Neural crest cell (in vitro differentiated cells): ENCODE measurements at places on chromosomes 6 and 20. TPM values are rescaled to one million over a fixed set of nuclear protein-coding genes. Genes with fewer than 3 reads are reported as not detected.
A peak's percentile ranks its signal among the peaks of the same experiment; 100 is the strongest.

The SUMO4 gene
- 1.8 and 2.4 TPM in 2 replicates for total RNA-seq

The PGC gene
- not detected in 2 replicates for total RNA-seq

The LRRC1 gene
- 6.6 and 7.1 TPM in 2 replicates for total RNA-seq

The VWA7 gene
- 2.0 and 2.7 TPM in 2 replicates for total RNA-seq

The LY86 gene
- total RNA-seq, result not detected in 2 replicates

The SLC22A2 gene
- total RNA-seq, result not detected in 2 replicates

The C20orf144 gene
- total RNA-seq, result 0.44 and 0.82 TPM in 2 replicates

The KCNQ2 gene
- total RNA-seq, result 143 and 157 TPM in 2 replicates

The PNPLA1 gene
- total RNA-seq, result not detected in 2 replicates

- peaks cover 5% of the 10 kb centered on the region for H3K4me1 ChIP-seq
- no peak for DNase-seq
- H3K27me3 ChIP-seq, result no peaks in the 10 kb centered on the region
- H3K4me3 ChIP-seq, result no peak overlapping the region
These were observed 183.2 kb downstream of the CARMIL1 start for GRCh38 chr6:25462235-25462897.

DNA sequence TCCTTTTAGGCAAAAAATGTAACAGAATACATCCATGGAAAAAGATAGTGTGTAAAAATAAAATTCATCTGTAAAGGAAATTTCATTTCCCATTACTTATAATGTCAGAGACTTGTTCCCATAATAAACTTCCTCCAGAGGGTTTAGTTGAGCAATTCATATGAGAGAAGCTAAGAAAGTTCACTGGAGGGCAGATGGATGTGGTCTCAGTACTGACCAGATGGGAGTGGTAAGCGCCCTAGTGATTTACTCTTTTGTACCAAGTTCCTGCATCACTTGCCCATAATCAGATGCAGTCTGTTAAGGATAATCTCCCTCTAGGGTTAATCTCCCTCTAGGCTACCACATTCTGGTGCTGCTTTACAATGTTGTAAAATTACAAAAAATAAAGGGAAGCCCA is 61.7 kb downstream of the ESF1 start:
- DNase-seq, result no peak
- no peaks in the 10 kb centered on the region for H3K27me3 ChIP-seq
- peaks cover 8% of the 10 kb centered on the region for H3K36me3 ChIP-seq
- H3K27ac ChIP-seq, result no peak overlapping the region

- peaks cover 79% of the 10 kb centered on the region for H3K27me3 ChIP-seq
- no peak overlapping the region for H3K4me3 ChIP-seq
- DNase-seq, result no peak
- H3K36me3 ChIP-seq, result no peaks in the 10 kb centered on the region
- peak overlapping the region; percentile 68 for H3K27ac ChIP-seq
These were observed 63.4 kb upstream of the AFDN start for GRCh38 chr6:167763056-167763944.

- no peak for DNase-seq
- H3K27me3 ChIP-seq, result no peaks in the 10 kb centered on the region
- H3K36me3 ChIP-seq, result no peaks in the 10 kb centered on the region
- H3K4me3 ChIP-seq, result no peak overlapping the region
- peaks cover 11% of the 10 kb centered on the region for H3K4me1 ChIP-seq
- H3K27ac ChIP-seq, result no peak overlapping the region
These were observed 26.2 kb upstream of the AFDN start for GRCh38 chr6:167800549-167800948.

DNA sequence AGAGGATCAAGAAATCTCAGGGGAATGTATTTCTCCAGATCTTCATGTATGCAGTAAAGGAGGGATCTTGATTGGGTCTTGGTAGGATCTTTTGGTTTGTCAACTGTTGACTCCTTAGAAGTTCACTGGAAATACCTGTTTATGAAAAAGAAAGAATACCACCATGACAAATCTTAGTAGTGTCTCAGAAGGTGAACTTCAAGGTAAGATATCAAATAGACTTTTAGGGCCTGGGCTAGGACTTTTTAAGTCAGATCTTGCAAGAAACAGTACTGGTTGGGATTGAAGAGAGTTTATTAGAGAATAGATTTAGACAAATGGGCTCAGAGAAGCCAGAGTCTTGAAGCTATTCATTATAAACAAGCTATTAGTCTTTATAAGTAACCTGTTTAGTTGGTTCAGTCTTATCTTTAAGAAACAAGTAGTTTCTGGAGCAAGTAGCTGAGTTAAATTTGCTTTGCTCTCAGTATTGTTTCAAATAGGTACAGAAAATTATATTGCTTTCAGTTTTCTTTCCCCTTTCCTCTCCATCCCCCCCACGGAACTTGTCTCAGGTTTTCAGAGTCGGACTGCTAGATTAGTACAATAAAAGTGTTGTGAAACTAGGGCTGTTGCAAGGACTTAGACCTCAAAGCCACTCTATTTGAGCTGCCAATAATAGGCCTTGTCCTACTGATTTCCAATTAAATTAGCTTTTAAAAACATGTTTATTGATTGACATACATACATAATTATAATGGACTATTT is 529.1 kb upstream of the CITED2 start:
- DNase-seq, result no peak
- H3K27ac ChIP-seq, result no peak overlapping the region
- peaks cover 5% of the 10 kb centered on the region for H3K36me3 ChIP-seq
- H3K27me3 ChIP-seq, result no peaks in the 10 kb centered on the region

- peaks cover 3% of the 10 kb centered on the region for H3K36me3 ChIP-seq
- H3K27me3 ChIP-seq, result no peaks in the 10 kb centered on the region
- no peak overlapping the region for H3K27ac ChIP-seq
- H3K4me1 ChIP-seq, result peaks cover 32% of the 10 kb centered on the region
- no peak for DNase-seq
These were observed 3.9 kb downstream of the ACSS2 start for GRCh38 chr20:34880215-34880850.

GRCh38 chr6:125839471-125839870 is 48.7 kb downstream of the NCOA7 start:
- no peak overlapping the region for H3K4me3 ChIP-seq
- H3K36me3 ChIP-seq, result peaks cover 3% of the 10 kb centered on the region
- H3K27ac ChIP-seq, result no peak overlapping the region
- H3K27me3 ChIP-seq, result no peaks in the 10 kb centered on the region

DNA sequence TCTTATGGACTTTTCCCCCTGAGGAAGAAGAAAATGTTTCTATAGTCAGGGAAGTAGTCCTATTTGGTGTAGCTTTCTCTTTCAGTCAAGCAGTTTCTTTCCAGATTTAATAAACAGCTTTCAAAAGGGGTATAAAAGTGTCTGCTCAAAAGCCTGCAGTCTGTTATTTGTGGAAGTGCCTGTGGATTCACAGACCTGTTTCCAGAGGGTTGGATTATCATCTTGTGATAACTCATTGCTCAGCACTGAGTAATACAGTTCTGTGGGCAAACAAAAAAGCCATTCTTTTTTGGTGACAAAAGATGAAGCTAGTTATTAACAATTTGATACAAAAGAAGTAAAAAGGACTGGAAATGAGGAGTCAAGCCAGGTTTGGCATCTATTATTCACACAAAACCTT is 358.2 kb upstream of the ID4 start:
- H3K27me3 ChIP-seq, result no peaks in the 10 kb centered on the region
- peak overlapping the region; percentile 19 for H3K27ac ChIP-seq
- H3K4me1 ChIP-seq, result peaks cover 11% of the 10 kb centered on the region
- DNase-seq, result no peak
- no peak overlapping the region for H3K4me3 ChIP-seq

- no peak overlapping the region for H3K4me3 ChIP-seq
- no peak overlapping the region for H3K27ac ChIP-seq
- peaks cover 18% of the 10 kb centered on the region for H3K4me1 ChIP-seq
- no peaks in the 10 kb centered on the region for H3K36me3 ChIP-seq
- no peak for DNase-seq
These were observed 10.7 kb upstream of the ULBP3 start for GRCh38 chr6:150079604-150080003.

GRCh38 chr6:148967011-148967520 is 220.2 kb downstream of the UST start:
- H3K4me1 ChIP-seq, result peaks cover 55% of the 10 kb centered on the region
- no peak overlapping the region for H3K4me3 ChIP-seq
- no peaks in the 10 kb centered on the region for H3K36me3 ChIP-seq
- no peak for DNase-seq

DNA sequence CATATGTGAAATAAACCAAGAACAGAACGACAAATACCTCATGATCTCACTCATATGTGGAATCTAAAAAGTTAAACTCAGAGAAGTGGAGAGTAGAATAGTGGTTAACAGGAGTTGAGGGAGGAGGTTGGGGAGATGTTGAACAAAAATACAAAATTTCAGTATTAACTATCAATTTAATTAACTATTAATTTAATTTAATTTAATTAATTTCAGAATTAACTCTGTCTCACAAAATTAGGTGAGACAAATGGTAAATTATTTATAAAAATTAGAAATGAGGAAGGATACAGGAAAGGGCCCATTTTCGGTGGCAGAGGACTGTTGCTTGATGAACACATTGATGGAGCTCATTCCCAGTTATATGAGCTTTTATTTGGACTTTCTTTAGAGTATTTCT is 166.0 kb upstream of the FAM83B start:
- H3K27me3 ChIP-seq, result no peaks in the 10 kb centered on the region
- DNase-seq, result no peak
- H3K4me1 ChIP-seq, result peaks cover 12% of the 10 kb centered on the region
- no peak overlapping the region for H3K27ac ChIP-seq
- no peaks in the 10 kb centered on the region for H3K36me3 ChIP-seq

DNA sequence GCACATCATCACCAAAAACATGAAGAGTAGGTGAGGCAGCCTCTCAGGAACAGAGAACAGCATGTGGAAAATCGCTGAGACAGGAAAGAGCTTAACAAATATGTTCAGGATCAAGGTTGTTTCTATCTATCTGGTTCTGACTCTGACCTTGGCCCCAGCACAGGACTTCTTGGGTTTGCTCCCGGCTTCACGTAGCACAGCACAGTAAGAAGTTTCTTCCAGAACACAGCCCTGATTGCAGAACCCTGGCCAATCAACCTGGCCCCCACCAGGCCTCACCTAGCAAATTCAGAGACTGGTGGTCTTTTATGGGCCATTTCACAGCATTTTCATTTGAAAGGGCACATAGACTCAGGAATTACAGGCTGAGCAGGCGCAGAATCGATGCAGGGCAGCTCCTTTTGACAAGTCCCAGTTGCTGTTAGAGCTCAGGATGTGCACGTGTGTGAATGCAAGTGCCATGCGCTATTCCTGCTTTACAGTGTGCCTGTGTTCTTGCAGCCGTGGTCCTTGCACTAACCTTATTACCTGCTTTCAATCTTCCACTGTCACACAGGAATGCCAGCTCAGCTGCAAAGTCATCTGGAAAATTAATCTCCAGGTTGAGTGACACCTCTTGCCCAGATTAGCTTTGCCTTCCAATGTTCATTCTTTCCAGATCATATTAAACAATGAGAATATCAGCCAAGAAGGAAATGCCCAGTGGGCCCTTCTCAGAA is 100.5 kb upstream of the SLC2A12 start:
- no peak overlapping the region for H3K4me3 ChIP-seq
- H3K4me1 ChIP-seq, result no peaks in the 10 kb centered on the region
- DNase-seq, result no peak
- H3K27me3 ChIP-seq, result no peaks in the 10 kb centered on the region

DNA sequence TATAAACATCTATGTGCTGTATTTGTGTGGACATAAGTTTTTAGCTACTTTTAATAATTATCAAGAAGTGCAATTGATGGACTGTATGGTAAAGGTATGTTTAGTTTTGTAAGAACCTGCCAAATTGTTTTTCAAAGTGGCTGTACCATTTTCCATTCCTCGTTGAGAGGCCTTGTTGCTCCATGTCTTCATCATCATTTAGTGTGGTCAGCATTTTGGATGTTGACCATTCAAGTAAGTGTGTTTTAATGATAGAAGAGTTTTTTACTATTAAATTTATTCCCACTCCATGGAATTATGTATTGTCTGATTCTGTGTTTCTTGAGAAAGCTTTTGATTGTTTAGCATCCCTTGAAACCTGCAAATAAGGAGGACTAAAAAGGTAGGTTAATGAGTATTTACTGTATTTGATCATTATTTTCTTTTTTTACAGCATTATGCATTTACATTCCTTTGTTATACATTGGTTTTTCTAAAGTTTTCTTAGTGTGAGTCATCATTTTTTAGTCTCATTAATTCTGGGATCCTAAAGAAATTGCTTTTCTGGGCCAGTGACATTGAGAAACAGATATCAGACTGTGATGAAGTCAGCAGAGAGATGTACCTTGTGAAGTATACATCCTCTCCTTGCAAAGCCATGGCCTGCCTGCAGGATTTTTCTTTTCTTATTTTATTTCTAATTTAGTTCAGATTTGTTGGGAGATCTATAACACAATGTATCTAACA is 312.8 kb upstream of the PTCHD4 start:
- no peak for DNase-seq
- H3K4me1 ChIP-seq, result no peaks in the 10 kb centered on the region
- no peak overlapping the region for H3K4me3 ChIP-seq
- no peaks in the 10 kb centered on the region for H3K36me3 ChIP-seq
- H3K27me3 ChIP-seq, result no peaks in the 10 kb centered on the region
- no peak overlapping the region for H3K27ac ChIP-seq

- no peak for DNase-seq
- H3K36me3 ChIP-seq, result no peaks in the 10 kb centered on the region
- H3K4me1 ChIP-seq, result peaks cover 30% of the 10 kb centered on the region
- H3K27ac ChIP-seq, result peak overlapping the region; percentile 94
- H3K4me3 ChIP-seq, result peak overlapping the region; percentile 87
- H3K27me3 ChIP-seq, result peaks cover 12% of the 10 kb centered on the region
These were observed 1.1 kb downstream of the BAG2 start for GRCh38 chr6:57173056-57173885.

DNA sequence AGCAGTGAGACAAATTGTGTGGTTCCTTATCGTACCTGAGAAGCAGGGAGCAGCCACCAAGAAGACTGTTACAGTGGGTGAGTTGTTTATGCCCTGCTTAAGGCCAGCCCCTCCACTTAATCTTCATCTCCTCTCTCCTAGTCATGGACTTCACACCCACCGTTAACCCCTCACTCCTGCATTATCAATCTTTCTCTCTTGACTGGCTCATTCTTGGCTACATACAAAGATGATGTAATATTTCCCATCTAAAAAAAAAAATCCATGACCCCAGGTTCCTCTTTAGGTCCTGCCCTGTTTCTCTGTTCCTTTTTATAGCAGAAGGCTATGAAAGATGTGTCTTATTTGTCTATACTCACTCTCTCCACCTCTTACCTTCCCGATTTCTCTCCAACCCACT is 72.4 kb downstream of the SHLD1 start:
- DNase-seq, result no peak
- H3K27me3 ChIP-seq, result no peaks in the 10 kb centered on the region
- H3K4me3 ChIP-seq, result no peak overlapping the region
- H3K36me3 ChIP-seq, result no peaks in the 10 kb centered on the region

GRCh38 chr6:131678442-131678841 is 22.8 kb downstream of the OR2A4 start:
- H3K4me1 ChIP-seq, result peaks cover 10% of the 10 kb centered on the region
- no peaks in the 10 kb centered on the region for H3K36me3 ChIP-seq
- DNase-seq, result no peak
- no peak overlapping the region for H3K27ac ChIP-seq

GRCh38 chr6:151716526-151716932 is 91.0 kb upstream of the ESR1 start:
- no peaks in the 10 kb centered on the region for H3K4me1 ChIP-seq
- no peak overlapping the region for H3K4me3 ChIP-seq
- no peak overlapping the region for H3K27ac ChIP-seq
- peaks cover 4% of the 10 kb centered on the region for H3K36me3 ChIP-seq
- H3K27me3 ChIP-seq, result peaks cover 7% of the 10 kb centered on the region

GRCh38 chr20:63073738-63074065 is 66.9 kb upstream of the BHLHE23 start:
- H3K4me1 ChIP-seq, result peaks cover 4% of the 10 kb centered on the region
- H3K27me3 ChIP-seq, result peaks cover 87% of the 10 kb centered on the region
- no peak for DNase-seq
- H3K36me3 ChIP-seq, result no peaks in the 10 kb centered on the region
- no peak overlapping the region for H3K4me3 ChIP-seq

- no peak overlapping the region for H3K4me3 ChIP-seq
- H3K27ac ChIP-seq, result no peak overlapping the region
- no peaks in the 10 kb centered on the region for H3K4me1 ChIP-seq
- peaks cover 25% of the 10 kb centered on the region for H3K27me3 ChIP-seq
- DNase-seq, result no peak
These were observed 167.5 kb downstream of the SOD2 start for GRCh38 chr6:159525445-159526025.
